ENCODE measurements at places on chromosomes 4 and X.

GRCh38 chrX:139826065-139827044, 106.5 kb downstream of the ATP11C start:
- DNase-seq: no peak

DNA sequence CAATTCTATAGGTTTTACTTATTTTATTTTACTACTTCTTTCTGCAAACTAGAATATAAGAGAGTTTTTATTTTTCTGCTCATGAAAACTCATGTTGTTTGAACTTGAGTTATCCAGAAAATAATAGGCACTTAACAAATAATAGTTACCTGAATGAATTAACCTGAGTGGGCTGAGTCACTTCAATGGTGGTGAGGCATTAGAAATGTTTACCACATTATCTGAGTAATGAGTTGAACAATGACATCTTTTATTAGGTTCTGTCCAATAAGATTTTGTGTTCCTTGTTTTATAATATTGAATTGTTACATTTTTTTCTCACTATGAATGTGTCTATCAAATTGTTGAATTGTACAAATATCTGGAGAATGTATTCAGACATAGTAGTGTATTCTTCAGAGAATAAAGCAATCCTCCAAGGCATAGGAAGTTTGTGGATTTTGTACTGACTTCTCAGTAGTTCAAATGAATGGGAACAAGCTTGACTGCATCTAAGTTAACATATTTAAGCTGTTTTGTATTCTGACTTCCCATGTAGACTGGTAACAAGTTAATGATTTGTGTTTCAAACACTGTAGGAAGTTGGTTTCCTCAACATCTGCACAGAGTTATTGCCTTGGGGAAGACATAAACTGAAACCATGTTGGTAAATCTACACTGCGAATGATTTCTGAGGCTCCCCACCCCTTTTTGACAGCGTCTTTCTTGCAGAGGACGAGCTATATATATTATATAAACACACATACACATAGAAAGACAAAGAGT, 1808.9 kb upstream of the TENM3 start:
- no peak for DNase-seq

DNA sequence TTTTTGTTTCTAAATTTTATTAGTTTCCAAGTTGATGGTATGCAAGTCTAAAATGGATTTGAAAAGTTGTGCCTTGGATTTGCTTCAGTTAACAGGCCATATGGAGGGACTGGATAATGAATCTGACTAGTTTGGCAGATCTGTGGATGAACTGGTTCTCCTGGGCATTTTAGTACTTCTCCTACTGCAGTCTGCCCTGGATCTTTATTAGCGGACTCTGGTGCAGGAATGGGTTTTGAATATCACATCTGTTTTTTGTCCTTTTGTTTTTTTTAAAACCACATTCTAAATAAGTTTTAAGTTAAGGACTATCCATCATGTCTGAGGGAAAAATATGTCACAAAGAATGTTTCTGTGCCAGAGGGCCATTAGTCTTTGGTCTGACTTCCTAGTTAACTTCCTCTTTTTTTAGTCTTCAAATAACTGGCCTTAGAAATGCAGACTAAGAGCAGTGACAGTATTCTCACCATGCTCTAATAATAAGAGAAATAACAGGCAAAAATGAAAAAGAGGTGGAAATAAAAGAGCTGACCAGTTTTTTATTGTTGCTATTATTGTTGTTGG, 13.9 kb upstream of the DCK start:
- no peak for DNase-seq

DNA sequence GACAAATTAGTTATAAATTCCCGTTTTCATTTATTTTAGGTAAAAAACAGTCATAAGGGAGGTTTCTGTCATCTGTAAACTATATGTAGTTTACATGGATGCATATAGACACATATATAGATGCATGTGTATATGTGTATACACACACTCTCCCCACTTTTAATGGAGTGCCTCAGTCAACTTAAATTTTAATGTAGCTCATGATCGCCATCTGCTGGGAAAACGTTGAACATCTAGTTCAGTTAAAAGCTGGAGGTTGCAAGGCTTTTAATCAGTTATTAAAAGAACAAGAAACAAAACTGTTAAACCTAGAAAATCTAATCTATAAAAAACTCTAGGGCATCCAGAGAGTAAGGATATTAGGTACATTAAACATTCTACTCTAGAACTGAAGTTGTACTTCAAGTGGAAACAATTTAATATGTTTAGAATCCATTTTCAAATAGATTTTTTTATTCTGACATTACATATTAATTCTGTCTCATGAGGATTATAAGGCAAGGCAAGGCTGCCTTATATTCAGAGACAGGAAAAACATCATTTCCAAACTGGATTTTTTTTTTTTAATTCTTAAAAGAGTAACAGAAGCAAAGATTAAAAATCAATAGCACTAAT, 122.6 kb downstream of the SHISA3 start:
- peak; percentile 25 for DNase-seq

DNA sequence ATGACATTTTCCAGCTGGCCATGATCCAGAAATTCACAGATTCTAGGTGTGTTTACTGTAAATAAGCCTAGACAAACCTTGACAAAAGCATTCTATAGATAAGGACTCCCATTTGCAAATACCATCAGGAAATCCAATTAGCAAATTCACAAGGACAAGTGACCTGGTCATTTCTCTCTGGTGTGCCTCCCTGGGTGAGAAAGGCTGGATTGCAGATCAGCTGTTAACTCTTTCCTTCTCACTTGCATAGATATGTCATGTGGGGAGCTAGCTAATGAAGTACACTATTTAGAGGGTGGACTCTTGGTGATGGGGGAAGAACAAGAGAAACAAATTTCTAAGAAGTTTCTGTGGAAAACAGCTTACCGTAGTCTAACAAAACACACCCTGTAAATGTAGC, 58.9 kb downstream of the MOSPD2 start:
- no peak for DNase-seq

- no peak for DNase-seq
These were observed 34.9 kb upstream of the TRO start for GRCh38 chrX:54885740-54886139.

GRCh38 chrX:134636851-134637250, 21.4 kb downstream of the PLAC1 start:
- DNase-seq: no peak

DNA sequence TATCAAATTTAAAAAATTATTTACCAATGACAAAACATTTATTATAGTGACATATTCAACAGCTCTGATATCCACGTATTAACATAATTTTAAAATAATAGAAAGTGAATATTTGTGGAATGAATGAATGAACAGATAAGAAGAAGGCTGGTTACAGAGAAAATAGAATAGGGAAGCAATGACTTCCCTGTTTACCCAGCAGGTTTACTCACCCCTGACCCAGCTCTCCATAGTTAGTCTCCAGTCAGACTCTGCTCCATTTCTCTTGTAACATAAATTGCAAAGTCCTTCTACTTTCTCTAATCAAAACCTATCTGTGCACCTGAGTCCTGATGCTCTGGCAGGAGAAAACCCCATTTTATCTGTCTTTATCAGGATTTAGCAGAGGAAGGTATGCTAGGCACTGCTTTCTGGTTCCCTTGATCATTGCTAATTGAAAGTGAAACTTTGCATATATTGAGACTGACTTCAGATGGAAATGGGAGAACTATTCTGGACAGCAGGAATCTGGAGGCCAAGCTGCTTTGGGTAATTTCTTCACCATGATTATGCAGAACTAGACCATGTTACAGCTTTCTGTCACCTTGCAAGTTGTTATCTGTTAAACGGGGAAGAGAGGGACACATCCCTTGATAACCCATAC, 363.0 kb downstream of the FAT4 start:
- DNase-seq: no peak

DNA sequence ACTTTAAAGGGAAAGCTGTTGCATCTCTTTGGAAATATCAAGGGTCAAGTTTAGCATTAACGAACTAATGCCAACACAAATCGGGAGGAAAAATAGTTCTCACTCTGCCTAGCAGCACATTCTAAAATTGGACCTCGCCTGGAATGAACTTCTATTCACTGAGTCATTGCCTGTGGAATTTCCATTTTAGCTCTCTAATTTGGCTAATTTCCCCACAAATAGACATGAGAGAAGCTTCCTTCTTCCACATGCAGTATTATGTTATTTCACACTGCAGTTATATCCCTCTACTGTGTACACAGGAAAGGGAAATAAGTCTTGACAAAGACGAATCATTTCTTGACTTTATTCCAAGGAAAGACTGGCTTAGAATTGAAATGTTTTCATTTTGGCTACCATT, 9.3 kb downstream of the ZXDA start:
- DNase-seq: no peak

DNA sequence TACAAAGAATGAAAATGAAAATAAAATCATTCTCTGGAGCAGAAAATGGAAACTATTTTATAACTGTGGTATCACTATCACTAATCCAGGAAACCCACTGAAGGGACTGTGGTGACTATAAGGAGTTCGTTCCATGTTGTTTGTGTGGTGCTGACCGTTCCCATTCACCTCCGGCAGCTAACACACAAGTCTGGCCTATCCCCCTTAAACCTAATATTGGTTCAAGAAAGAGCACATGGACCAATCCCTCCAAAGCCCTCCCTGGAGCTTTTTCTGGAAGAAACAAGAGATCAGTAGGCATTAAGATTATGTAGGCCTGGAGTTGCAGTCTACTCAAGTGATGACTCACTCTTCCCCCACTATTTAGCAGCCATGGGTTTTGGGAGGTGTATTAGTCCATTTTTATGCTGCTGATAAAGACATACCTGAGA, 25.9 kb upstream of the FAM241A start:
- DNase-seq: no peak

GRCh38 chr4:121714548-121714947, 17.8 kb upstream of the ANXA5 start:
- no peak for DNase-seq

DNA sequence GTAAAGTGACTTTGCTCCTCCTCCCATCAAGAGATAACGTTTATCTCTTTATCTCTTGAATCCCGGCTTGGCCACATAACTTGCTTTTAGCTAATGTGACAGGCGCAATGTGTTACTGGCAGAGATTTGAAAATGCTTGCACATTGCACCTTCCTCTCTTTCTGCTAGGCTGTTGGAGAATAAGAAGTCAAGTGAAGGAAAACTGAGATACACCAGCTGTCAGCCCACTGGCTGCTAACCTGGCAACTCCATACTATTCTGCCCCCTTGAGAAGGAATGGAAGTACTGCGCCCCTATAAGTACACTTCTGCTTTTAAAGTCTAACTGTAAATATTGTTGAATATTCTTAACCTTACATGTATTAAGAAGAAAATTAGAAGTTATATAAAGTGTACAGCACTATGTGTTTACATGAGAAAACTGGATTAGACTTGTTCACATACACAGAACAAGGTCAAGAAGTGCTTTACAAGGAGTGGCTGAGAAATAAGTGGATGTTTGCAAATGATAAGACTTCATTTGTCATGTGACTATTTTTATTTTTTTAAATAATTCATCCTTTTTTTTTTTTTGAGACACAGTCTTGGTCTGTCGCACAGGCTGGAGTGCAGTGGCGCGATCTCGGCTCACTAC, 424.5 kb upstream of the CTSO start:
- peak; percentile 23 for DNase-seq

GRCh38 chrX:118736394-118737010, 9.1 kb downstream of the IL13RA1 start:
- DNase-seq: no peak

DNA sequence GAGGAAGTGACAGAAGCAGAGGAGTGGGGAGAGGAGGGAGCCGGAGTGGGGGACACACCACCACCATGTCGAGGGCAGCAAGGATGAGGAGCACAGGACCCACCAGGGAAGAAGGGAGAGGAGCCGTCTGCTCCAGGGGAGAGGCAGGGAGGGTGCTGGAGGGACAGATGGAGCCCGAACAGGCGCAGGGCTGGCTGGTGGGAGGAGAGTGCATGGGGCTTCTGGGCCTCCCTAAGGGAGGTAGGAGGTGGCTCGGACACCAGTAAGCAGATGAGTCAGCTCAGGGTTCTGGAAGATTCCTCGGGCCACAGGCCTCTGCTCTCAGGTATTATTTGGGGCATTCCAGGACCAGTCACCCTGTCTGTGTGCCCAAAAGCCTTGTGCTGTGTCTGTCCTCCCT, 29.8 kb downstream of the ATP2B3 start:
- DNase-seq: no peak

DNA sequence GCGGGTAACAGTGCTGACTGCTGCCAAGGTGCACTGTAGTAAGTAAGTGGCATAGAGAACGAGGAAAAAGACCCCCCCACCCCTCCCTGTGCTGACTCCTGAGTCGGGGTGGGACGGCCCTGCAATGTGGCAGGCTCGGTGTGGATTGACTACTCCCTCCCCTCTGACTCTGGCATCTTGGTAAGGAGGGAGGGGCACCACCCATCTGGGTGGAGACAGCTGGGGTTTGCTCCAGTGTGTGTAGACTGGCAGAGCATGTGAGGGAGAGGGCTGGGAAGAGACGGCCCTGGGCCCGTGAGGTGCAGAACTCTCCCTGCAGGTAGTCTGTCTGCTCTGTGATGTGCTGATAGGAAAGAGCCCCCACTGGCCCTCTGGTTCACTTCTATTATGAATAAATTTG, 31.0 kb downstream of the NSG1 start:
- DNase-seq: no peak

GRCh38 chr4:6560416-6561172, 14.4 kb upstream of the MAN2B2 start:
- no peak for DNase-seq

GRCh38 chrX:7412840-7413239, 264.9 kb upstream of the PUDP start:
- DNase-seq: peak; percentile 3
